ENCODE measurements at places on chromosomes 6 and 20.

- no peak for DNase-seq
Observed at GRCh38 chr6:148566664-148567350, 180.0 kb upstream of the UST start.

GRCh38 chr20:22568872-22569344 lies 15.5 kb downstream of the FOXA2 start:
- DNase-seq: no peak

DNA sequence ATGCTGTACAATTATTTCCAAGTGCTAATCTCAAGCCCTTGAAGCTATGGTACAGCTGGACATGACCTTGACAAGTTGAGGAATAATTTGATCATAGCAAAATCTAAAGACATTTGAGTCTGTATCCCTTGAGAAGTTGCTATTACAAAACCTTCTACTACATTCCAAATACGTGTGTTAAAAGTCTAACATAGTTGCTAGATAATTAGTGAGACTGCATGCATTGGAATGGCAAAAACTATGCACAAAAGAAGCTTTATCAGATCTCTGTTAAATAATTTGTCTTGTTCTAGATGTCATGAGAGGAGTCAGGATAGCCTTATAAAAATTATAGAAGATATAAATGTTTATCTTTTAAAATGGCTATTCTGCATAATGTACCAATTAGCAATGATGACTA lies 127.8 kb downstream of the GJA1 start:
- no peak for DNase-seq

GRCh38 chr20:38343311-38344106 lies 2.8 kb upstream of the LBP start:
- DNase-seq: no peak

GRCh38 chr6:142886431-142887170 lies 58.4 kb downstream of the HIVEP2 start:
- DNase-seq: no peak

GRCh38 chr6:127949251-127949650 lies 48.4 kb upstream of the THEMIS start:
- DNase-seq: no peak

GRCh38 chr6:68679399-68679798 lies 44.3 kb downstream of the ADGRB3 start:
- no peak for DNase-seq

DNA sequence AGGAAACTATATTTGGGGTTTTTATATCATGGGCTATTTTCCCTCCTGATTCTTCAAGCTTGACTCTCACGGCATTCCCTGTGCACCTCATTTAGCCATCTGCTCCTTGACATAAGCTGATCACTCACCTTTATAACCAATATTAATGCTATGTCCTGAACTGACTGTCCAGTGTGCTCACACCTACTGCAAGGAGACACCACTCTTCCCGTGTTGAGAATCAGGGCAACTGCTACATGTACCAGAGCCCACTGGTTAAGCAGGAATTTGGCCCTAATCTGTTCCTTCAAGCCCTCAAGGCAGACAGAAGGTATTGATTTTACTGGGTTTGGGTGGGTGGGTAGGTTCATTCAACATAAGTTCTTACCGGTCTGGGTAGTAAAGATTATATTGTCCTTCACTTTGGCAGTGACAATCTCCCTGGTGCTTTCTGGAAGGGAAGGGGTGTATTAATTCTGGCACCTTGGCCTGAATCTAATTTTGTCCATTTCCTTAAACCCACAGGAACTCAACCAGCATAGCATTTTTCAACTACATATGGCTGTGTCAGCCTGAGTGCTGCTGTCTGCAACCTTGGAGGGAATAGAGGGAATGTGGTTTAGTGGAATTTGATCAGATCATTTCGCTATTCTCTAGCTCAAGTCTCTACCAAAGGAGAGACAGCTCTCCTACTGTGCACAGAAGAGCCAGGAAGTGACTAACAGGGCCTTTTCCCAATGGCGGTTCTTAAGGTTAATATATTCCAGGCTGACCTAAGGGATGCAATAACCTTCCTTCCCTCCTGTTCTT lies 293.2 kb downstream of the BTBD9 start:
- DNase-seq: no peak

DNA sequence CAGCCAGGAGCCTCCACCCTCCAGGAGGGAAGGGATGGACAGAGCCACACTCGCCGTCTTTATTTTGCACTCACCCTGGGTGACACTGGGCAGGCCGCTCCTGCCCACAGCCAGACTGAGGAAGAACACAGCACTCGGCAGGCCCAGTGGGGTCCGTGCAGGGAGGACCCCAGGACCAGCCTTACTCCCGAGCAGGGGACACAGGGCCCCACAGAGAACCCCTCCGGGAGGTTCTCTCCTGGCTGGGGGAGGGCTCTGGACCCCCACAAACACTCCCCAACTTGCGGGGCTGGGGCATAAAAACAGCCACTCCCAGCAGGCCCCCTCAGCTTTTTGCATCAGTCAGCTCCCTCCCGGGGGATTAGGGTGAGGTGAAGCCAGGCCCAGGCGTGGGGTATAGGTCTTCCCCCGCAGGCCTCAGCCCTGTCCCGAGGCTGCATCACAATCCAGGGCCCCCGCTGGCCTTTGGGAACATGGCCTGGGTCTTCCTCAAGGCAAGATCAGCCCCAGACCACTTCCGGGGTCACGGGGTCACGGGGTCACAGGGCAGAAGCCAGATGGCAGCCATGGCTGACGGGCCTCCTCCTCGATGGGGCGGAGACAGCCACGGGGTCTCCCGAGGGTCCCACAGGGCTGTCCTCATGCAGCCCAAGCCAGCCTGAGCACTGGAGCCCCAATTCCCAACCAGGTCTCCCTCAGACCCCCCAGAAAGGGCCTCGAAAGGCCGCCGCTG lies 3.2 kb downstream of the TNFRSF6B start:
- no peak for DNase-seq

- DNase-seq: no peak
Observed at GRCh38 chr6:71489736-71490135, 201.1 kb downstream of the OGFRL1 start.

DNA sequence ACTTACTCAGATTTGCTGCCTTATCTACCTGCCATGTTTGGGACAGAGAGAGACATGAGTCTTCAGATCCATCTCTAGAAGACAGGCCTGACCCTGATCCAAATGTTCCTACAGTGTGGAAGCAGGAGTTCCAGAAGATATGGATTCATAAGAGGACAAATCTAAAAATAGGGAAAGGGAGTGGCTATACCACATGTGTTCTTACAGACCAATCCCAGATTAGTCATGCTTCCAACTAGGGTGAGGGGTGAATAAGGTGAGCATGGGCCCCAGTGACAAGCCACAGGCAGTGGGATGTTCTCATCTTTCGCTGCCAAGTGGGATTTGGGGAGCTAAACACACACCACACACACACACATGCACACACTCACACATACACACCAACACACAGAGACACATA lies 670.7 kb upstream of the CITED2 start:
- DNase-seq: no peak

DNA sequence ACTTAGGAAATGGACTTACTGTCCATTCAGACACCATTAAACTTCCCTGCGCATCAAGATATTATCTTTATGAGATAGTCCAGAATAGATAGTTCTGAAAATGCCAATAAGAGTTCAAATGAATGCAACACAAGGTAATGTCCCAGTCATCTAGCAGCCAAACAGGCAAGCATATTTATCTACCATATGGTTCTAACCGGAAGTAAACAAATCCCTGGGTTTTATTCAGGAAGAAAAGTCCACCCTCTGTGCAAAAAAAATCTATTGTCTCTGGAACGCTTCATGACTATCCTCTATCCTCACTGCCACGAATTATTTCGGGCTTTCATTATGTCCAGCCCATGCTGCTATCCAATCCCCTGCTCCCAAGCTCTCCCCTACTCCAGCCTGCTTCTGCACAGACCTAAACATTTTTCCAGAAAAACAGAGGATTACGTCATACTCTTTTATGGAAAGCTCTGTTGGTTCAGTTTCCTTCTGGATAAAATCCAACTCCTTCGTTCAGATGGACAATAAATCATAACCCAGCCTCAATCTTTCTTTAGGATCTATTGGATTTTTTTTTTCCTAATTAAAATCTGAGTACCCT lies 11.4 kb downstream of the PPIL6 start:
- no peak for DNase-seq

- DNase-seq: no peak
Observed at GRCh38 chr6:71737953-71738352, 148.4 kb upstream of the RIMS1 start.

- DNase-seq: no peak
Observed at GRCh38 chr6:28082939-28083338, 2.6 kb downstream of the ZNF165 start.

DNA sequence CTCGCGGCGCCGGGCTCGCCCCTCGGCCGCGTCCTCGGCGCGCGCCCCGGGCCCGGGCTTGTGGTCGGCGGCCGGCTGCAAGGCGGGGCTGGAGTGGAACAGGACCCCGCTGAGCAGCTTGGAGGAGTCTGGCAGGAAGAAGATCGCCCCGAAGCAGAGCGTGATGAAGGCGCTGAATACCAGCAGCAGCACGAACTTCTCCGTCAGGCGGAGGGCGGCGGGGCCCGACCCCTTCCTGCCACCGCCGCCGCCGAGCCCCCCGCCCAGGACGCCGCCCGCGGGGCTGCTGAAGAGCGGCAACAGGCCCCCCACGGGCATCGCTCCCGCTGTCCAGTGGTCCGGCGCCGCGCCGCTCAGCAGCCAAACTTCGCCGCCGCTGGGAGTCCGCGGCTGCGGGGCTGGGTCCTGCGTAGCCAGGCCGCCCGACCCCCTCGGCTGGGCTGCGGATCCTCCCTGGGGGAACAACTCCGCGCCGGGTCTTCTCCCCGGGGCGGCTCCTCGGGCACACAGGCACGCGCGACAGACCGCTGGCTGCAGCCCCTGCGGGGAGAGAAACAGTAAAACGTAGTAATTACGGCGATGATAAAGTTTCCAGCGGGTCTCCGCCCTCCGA lies 707 bp downstream of the MAN1A1 start:
- no peak for DNase-seq

DNA sequence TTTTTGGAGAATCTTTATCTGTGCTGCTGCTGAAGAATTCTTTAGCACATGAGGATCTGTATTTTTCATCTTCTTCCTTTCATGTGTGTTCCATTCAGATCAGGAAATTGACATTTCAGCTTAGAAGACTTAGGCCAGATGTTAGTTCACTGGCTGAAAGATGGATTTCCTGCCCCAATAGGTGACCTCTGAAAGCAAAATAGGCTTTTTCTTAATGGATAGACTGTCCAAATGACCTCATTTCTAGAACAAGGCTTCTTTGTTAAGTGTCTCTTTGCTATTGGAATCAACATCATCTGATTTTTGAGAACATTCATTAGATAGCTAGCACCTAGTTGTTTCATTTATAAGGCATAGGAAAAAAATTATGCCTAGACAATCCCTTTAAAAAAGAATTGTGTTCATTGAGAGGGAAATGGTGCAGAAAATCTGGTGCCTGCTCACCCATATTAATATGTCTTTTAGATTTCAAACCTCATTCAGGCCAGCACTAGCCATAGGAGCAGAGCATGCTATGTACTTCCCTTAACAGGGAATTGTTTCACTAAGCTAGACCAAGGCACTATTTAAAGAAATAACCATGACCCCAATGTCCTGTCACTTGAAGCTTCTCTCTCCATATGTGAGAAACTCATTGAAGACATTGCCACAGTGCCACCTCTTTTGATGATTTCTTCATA lies 13.6 kb upstream of the SASH1 start:
- DNase-seq: no peak

GRCh38 chr6:166691199-166691598 lies 64.1 kb upstream of the RPS6KA2 start:
- no peak for DNase-seq

GRCh38 chr6:43972913-43973300 lies 154.3 kb downstream of the MRPL14 start:
- no peak for DNase-seq

- DNase-seq: no peak
Observed at GRCh38 chr6:166453651-166454050, 70.9 kb upstream of the MPC1 start.

DNA sequence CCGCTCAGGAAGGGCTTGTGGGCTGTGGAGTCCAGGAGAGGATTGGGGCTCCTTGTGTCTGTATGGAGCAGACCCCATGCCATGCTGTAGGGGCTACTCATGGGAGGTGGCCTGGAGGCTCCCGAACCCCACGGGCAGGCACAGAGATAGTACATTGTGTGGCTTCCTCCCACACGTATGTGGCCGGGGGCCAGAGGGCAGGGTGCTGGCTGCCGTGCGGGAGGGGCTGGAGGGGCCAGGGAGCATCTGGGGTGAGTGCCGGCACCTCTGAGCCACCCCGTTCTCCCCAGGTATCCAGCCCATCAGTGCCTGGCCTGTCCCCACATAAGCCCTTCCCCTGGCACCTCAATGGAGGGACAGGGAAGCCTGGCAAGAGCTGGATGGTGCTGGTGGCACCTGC lies 7.6 kb downstream of the RBBP8NL start:
- no peak for DNase-seq

DNA sequence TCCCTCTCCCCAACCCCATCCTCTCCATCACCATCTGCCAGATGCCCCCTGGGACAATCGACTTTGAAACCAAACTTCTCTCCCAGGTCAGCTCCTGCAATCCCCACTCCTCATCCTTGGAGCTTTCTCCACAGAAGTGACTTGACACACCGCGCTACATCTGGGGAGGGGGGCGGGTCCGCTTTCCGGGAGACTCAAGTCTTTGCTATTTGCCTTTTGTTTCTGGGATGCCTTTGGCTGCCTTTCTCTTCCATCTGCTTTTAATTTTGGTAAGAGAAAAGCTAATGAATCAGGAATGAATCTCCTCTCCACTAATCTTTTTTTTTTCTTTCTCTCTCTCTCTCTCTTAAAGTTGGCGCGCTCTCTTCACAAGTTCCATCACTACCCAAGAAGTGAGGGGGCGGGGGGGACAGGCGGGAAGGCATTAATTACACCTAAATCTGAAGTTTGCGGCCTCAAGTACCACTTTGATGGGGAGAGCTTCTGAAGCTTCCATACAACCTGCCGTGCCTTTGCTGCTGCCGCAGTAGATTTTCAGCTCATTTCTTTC lies 664 bp upstream of the TPBG start:
- no peak for DNase-seq

DNA sequence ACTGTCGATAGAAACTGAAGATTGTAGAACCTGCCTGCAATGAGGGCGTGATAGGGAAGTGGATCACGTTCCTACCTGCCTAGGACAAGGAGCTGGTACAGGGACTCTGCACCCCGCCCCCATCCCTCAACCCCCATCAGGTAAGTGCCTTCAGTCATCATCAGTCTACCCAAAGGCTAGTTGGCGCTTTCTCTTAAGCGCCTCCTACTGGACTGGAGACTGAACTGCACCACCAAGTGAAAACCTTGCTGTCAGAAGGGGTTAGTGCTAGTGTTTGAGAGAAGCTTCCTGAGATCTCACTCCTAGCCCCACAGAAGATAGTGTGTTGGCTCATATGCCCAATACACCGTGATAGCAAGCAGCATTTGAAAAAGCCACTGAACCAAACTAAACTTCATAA lies 706.5 kb upstream of the MAN1A1 start:
- peak; percentile 37 for DNase-seq

DNA sequence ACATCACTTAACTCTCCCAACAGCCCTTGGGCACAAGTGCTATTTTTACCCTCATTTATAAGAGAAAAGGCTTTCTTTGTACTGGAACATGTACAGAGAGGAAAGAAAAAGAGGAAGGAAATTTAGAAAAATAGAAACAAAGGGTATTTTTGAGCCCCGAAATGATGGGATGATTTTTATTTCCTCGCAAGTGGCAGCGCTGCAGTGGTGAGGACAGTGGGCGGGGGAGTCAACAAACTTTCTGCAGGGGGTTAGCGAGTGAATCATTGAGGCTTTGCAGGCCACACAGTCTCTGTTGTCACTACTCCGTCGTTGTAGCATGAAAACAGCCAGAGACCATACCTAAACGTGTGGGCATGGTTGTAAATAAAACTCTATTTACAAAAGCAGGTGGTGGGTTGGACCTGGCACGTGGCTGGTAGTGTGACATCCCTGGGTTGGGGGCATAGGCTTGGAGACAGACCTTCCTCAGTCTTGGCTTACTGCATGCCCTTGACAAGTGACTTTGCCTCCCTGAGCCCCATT lies 25.5 kb upstream of the OCSTAMP start:
- no peak for DNase-seq

Measured in hematopoietic multipotent progenitor cell treated with erythropoietin and hydrocortisone succinate and interleukin-3 and kit ligand, for 15 days (in vitro differentiated cells).